Stimulated activated CD4-positive, alpha-beta T cell treated with anti-CD3 and anti-CD28 coated beads, Interleukin-12 subunit alpha, Interleukin-12 subunit beta, amount 100 ng/mL, for 24 hours (primary cell): ENCODE measurements at places on chromosomes 7 and 10.
A peak's percentile ranks its signal among the peaks of the same experiment; 100 is the strongest.

DNA sequence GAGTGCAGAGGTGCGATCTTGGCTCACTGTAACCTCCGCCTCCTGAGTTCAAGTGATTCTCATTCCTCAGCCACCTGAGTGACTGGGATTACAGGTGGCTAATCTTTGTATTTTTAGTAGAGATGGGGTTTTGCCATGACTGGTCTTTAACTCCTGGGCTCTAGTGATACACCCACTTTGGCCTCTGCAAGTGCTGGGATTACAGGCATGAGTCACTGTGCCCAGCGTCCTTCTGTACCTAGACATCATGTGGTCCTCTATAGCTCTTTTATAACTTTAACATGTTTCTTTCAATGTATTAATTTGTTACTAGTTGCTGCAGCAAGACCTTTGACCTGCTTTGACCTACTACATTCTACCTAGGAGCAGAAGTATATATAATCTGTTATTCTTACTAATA is 38.7 kb upstream of the BICC1 start:
- DNase-seq, result no peak

DNA sequence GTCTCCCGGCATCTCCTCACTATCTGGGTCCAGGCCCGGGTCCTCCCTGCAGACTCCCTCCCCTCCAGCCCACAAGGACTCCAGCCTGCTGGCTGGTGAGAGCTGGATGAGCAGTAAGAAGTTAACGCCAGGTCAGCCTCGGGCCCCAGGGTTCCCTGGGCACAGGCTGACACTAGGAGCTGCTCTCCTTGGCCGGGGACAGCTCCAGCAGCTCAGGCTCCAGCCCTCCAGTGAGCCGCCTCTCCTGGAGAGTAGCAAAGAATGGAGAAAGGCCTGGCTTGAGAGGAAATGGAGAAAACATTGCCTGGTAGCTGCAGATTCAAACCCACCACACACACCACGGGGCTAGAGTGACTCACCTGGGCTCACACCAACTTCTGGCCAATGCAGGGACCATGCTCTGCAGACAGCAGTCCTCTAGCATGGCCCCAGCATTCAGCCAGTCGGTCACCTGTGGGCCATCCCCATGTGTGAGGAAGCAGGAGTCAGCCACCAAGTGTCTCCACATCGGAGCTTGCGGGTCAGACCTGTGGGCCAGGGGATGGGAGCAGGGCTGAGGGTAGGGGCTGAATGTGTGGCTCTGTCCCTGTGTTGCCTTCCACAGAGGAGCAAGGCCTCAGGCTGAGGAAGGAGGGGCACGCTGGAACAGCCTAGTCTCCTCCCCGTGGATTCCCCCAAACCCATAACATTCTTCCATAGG is 6.5 kb downstream of the SAP25 start:
- no peak for DNase-seq

DNA sequence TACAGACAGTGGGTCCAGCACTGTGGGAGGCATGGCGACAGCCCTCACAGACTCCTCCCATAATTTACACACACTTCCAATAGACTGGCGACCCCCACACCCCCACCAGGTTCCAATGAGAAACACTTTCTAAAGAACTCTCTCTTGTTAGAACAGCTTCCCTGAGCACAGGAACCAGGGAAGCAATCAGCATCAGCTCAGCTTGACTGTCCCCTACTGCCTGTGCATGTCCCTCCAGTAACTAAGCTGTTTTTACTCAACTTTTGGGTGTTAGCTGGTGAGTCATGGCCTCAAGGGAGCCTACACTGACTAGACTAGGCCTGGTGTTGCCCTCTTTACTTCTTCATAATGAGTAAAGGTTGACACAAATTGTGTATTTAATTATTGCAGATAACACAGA is 32.6 kb upstream of the HERPUD2 start:
- DNase-seq, result no peak

GRCh38 chr10:80196270-80196949 is 8.9 kb downstream of the ANXA11 start:
- peak; percentile 64 for DNase-seq

- no peak for DNase-seq
These were observed 56.3 kb upstream of the NCAPG2 start for GRCh38 chr7:158760936-158761335.

DNA sequence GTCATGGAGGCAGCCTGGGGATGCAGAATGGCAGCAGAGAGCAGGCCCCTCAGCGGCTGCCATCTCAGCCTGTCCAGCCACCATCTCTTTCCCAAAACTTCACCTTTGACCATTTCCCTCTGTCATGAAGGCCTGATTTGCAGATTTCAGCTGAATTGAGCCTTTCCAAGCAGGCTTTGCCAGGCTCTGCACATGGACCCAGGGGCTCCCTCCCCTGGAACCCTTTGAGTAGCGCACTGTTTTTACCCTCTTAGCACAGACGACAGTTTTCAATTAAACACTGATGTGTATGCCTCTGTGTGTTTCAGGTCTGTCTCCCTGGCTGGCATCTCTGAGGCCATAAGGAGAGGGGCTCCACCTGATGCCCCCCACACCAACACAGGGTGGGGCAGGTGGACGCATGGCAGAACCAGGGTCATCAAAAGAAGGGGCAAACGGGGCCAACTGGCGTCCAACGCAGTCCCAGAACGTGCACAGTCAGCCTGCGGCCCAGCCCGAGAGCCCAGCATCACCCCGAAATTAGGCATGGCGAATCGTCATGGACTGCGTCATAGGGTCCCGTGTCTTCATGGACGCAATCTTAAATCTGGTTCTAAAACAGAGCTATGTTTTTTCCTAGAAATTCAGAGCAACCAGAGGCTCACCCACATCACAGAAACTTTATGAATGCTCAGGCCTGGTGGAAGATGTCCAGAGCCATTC is 185.0 kb upstream of the TCERG1L start:
- DNase-seq, result no peak

DNA sequence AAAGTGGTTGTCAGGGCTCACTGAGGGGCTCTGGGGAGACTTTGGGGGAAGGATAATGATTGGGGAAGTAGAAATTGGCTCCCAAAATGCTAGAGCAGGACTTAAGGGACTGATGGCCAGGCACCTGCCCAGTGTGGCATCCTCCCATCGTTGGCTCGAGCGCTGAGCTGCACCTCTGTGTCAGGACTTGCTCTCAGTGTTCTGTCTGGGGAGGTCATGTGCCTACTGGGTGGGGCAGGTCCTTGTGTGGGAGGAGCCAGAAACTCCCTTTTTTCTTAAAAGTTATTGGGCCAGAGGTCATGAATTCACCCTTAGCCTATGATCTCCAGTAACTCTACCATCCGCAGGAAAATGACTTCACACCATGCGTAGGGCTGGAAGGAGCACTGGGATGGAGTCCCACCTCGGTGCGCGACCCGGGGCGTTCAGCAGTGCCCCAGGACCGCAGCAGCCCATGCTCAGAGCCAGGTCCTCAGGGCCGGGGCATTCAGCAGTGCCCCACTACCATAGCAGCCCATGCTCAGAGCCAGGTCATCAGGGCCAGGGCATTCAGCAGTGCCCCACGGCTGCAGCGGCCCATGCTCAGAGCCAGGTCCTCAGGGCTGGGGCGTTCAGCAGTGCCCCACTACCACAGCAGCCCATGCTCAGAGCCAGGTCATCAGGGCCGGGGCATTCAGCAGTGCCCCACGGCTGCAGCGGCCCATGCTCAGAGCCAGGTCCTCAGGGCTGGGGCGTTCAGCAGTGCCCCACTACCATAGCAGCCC is 221.9 kb downstream of the EBF3 start:
- no peak for DNase-seq

GRCh38 chr7:138478499-138478908 is 18.4 kb downstream of the TRIM24 start:
- DNase-seq, result no peak

DNA sequence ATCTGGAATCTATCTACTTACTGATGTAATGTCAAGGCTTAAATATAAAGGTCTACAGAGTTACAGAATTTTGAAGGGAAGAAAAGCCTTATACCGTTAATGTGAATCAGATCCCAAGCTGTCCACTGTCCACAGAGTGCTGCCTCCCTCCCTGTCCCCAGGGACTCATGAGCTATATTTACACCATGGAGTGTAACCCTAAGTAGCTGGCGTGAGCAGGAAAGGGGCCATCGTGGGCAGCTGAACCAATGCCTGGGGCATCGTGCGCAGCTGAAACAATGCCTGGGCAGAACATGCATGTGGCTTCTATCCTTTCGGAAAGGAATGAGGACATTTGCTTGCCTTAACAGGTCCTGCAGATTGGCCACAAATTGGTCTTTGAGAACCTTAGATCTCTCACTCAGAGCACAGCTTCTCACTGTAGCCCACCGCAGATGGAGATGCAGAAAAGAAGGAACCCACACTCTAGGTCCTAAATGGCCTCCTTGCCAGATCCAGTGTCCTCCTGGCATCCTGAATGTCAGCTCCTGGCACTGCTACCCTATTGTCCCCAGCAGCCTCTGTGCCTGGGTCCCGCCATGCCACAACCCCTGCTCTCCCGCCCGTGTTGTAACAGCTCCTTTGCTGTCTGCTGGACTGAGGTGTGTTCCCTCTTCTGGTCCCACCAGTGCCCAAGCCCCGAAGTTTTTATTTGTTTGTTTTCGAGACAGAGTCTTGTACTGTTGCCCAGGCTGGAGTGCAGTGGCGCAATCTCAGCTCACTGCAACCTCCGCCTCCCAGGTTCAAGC is 30.3 kb downstream of the CCDC3 start:
- DNase-seq, result no peak

- DNase-seq, result no peak
These were observed 3.7 kb upstream of the NANOS1 start for GRCh38 chr10:119025776-119026175.

DNA sequence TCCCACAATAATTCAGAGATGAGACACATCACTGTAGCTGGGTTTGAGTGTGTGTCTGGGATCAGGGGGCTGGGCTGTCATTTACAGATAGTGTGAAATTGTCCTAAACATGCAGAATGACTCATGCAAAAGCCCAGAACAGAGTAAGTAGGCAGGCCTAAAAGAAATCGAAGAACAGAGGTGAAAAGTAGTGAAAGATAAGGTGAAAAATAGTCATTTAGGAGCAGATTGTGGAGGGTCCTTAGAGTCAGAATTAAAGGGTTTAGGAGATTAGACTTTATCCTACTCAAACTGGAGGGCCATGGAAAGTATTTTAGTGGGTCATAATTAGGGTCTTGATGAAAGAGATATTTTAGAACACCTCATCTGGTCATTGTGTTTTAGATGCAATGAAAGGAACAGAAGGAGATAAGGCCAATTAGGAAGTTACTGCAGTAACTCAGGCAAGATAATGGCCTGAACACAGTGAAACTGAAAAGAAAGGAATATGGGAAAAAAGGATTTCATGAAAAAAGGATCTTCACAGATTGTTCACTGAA is 58.3 kb upstream of the NEBL start:
- DNase-seq, result no peak

DNA sequence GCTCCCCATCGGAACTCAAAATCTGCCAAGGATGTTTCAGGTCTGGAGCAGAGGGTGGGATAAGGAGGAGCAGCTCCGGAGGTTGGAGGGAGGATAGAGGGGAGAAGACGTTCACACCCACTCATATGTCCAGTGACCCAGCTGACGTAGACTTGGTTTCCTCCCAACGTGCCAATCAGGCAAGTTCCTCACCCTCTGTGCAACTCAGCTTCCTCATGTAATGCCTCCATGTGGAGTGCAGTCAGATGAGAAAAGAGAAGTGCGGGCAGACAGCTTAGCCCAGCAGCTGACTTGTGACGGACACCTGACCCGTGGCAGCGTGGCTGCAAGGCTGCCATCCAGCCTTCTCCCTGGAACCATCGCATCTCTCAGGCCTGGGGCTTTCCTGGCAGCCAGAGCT is 86.8 kb downstream of the NPTX2 start:
- no peak for DNase-seq

DNA sequence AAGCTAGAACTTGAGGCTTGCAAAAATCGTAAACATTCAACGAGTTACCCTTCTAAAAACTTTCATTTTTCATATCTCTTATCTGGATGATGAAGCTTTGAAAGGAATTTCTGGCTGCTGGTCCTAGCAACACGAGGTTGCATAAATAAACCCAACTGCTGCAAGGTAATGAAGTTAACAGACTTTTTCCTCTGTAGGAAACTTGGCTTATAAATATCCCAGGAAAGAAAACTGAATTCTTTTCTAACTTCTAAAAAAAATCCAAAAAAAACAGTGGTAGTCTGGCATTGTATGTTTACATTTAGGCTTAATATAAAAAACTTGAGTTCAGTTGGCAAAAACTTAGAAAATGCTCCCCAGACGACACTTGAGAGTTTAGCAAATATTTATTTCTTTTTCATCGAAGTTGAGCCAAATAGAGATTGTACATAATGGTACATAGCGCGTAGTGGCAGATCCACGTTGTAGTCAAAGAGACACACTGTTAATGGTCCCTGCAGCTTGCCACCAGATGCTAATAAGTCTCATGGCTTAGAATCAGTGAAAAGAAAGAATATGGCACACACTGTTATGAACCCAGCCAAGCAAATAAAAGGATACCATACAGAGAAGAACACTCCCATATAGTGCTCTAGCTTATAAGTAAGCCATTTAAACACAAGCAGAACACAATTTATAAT is 200.3 kb upstream of the PCLO start:
- no peak for DNase-seq

DNA sequence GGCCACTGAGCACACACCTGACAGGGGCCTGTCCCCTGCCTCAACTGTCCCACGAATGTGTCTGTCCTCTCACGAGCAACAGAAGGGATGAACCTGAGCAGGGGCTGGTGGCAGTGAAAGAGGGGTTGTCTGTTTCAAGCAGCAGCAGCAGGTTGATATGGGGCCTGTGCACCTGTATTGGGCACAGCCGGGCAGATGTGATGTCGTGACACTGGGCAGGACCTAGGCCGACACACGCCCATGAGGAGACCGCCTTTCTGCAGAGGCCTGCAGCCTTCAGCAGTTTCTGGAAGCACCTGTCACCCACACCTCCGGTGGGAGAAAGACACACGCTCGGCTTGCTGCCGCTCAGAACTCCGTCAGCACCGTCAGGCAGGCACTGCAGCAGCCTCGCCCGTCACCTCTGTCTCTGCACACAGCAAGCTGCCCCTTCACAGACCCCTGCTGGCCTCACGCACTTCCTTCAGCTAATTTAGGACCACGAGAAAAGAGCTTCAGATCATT is 48.5 kb downstream of the AMZ1 start:
- DNase-seq, result no peak

- no peak for DNase-seq
These were observed 49.6 kb downstream of the ADARB2 start for GRCh38 chr10:1687623-1688150.

GRCh38 chr7:105345003-105345402 is 43.7 kb downstream of the SRPK2 start:
- no peak for DNase-seq

DNA sequence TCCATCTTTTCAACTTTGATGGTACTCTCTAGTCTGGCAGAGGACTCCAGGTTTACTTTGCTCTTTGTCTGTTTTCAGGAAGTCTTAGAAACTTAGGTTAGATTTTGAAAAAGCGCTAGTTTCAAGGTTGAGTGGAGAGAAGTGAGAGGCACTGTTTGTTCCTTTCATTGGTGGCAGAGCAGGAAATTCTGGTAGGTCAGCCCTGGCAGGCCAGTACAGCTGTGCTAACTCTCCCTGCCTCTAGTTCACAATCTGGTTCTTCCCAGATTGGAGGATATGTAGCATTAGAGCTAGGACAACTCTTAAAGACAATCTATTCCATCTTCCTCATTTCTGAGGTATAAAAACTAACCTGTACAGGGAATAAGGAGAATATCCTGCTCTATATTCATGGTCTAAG is 160.9 kb upstream of the FZD1 start:
- no peak for DNase-seq

GRCh38 chr7:116873619-116874018 is 11.2 kb downstream of the CAPZA2 start:
- no peak for DNase-seq
